ENCODE measurements at places on chromosomes 2 and 18.
A peak's percentile ranks its signal among the peaks of the same experiment; 100 is the strongest.

DNA sequence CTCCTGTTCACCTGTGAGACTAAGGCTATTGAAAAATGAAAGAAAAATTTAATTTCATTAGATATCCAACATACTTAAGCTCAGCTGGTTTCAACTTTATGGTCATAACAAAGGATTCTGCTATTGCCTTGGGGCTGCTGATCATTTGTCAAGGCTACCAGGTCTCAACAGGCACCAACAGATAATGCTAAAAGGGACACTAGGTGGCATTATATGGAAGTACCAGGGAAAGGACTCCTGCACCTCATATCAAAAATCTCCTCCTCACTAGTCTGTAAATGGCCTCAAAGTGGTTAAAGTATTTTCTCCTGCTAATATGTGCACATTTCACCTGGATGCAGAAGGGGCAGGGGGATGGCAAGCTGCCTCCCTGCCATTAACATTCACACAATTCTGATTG lies 167.9 kb upstream of the REG3A start:
- DNase-seq, result no peak

DNA sequence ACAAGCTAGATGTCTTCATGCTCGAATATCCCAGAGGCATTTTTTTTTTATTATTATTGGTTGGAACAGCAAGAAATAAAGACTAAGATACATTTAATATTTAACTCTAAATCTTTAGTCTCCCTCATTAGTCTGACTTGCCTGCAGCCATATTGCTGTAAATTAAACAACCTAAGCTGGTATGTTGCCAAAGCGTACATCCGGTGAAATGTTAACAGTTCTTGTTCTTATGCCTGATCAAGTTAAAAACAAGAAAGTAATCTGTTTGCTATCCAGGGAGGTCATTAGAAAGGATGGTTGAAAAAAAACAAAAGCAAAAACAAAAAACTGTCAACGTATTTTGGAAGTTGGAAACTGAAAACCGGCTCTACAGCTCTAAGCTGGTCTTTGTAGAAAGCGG lies 125.9 kb upstream of the NABP1 start:
- DNase-seq, result no peak

GRCh38 chr2:132547090-132547687 lies 122.8 kb downstream of the LYPD1 start:
- DNase-seq, result peak; percentile 81

DNA sequence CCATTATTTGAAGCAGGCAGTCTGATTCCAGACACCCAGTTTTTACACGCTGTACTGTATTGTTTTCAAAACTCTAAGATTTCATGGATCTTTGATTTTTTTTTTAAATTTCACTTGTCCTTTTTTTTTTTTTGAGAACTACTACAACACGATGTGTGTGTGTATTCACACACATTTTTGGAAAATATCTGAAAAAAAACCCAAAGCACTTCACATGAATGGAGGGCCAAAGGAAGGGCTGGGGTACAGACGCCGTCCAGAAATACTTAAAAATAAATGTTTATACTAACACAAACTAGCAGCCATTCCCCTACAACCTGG lies 314 bp upstream of the SSB start:
- DNase-seq, result no peak

GRCh38 chr2:43107679-43108078 lies 118.7 kb downstream of the ZFP36L2 start:
- DNase-seq, result no peak

- DNase-seq, result no peak
Measured at GRCh38 chr2:72104821-72105588, 42.7 kb downstream of the CYP26B1 start.

DNA sequence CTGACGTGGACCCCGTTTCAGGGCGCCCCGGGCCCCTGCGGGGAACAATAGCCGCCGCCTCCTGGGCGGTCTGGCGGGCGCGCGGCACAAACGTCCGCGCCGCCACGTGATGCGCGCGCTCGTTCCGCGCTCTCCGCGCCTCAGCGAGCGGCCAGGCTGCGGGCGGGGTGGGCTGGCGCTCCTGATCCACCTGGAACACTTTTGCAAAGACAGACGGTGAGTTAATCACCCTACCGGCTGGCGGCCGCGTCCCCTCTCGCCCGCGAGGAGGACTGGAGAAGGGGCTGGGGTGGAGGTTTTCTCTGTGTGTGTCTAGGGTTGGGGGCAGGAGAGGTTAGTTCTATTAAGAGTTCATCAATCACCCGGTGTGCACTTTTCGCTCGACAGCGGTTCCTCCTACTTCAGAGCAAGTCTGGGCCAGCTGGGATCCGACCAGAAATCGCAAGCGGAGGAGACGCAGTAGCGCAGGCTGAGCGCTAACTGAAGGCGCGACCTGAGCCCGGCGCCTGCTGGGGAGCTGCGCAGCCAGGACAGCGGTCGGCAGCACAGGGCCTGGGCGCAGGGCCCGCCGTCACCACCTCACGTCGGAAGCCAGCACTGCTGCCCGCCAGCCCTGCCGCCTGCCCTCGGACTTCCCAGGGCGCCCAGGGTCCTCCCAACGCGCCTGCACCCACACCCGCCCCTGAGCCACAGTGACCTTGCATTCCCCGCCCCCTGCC lies 10.3 kb upstream of the HOXD1 start:
- no peak for DNase-seq

- peak; percentile 62 for DNase-seq
Measured at GRCh38 chr2:27014771-27015433, 17.9 kb upstream of the TMEM214 start.

DNA sequence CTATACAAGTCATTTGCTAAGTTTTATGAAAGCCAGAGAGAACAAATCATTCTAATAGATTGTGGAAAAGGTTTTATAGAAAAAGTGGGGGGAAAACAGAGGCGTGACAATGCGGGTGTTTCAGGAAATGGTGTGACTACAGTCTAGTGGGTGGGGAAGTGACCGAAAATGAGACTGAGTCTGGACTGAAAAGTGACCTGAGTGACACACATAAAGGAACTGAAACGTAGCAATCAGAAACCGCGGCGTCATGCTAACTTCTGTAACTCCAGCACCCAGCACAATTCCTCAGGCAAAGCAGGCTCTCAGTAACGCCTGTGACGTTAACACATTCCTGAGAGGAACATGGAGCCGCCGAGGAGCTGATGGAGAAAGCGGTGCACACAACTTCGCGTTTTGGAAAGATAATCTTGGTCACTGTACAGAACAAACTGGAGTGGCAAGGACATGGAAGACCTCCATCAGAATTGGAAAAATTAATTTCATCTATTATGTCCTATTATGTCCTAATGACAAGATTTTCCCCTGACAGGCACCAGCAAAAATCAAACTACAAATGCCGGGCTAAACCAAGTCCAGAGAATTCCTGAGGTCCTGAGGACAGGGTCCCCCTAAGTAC lies 1.4 kb upstream of the CD226 start:
- DNase-seq, result peak; percentile 8

DNA sequence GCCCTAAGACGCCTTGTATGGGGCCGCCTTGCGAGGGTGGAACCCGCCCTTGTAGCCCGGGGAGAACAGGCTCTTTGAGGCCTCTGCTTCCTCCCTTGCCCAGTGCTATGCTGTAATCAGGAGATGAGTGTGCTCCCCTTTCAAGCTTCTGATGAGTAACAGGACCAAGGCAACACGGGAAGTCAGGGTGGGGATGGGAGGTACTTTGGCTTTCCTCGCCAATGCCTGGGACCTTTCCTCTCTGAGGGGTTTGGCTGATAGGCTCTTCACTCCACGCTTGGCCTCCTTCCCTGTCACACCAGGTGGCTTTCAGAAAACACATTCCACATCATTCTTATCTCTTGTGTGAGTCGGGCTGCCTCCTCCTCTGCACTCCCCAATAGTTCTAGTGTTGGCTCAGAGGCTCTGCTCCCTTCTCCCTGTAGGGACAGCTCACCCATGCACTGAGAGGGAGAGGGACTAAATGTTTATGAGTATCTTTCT lies 223.7 kb upstream of the TRIB2 start:
- DNase-seq, result no peak

- DNase-seq, result no peak
Measured at GRCh38 chr2:54879032-54879431, 155.6 kb downstream of the EML6 start.

DNA sequence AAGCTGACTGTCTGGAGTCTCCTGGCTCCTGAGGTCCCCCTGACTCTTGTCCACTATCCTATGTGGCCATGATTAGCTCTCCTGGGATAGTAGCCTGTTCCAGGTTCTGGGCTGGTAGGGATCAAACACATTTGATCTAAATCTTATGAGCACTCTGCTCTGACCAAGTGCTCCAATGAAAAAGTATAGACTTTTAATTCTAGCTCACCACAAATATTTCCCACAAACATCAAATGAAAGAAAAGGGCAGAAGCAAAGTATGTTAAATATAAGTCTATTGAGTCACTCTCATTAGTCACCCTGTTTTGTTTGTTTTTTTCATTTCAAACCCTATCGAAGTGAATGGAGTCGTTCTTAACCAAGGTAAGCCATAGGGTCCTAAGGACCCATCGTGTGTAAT lies 39.7 kb upstream of the NEDD4L start:
- DNase-seq, result peak; percentile 18

DNA sequence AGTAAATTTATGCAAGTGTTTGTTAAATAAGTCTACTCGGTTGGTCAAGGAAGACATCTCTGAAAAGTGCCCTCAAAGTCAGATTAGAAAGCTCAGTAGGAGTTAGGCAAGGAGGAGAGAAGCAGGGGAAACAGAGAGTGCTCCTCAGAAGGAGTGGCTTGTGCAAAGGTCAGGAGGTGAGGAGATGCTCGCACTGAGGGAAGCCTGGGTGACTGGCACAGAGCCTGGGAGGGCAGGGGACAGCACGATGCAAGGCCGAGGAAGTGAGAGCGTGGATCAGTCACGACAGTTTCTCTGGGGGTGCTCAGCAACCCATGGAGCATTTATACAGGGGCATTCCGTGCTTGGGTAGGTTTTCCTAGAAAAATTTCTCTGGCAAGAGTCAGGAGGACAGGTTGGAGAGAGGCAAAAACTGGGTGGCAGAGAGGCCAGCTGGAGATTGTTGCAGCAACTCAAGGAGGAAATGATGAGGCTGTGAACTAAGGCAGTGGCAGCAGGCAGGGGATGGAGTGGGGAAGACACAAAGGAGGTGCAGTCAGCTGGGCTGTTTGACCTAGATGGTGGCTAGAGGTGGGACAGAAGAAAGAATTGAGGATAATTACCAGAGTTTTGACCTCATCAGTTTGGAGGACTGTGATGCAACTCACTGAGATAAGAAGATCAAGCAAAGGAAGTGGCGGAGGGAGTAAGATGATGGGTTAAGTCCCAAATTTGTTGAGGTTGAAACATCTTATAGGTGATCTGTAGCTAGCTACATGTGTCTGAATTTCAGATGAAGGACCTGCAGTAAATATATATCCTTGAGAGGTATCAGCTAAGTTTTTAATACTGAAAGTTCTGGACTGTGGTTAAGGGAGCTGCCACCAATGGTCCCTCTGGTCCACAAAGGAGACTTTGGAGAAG lies 52.4 kb downstream of the BCL2 start:
- DNase-seq, result no peak

GRCh38 chr2:183125659-183126341 lies 1.6 kb downstream of the NUP35 start:
- no peak for DNase-seq

GRCh38 chr2:101617796-101618195 lies 79.7 kb upstream of the MAP4K4 start:
- no peak for DNase-seq

GRCh38 chr2:191358325-191359025 lies 113.3 kb downstream of the MYO1B start:
- DNase-seq, result no peak

- DNase-seq, result no peak
Measured at GRCh38 chr18:80167931-80168330, 58.9 kb downstream of the ADNP2 start.

DNA sequence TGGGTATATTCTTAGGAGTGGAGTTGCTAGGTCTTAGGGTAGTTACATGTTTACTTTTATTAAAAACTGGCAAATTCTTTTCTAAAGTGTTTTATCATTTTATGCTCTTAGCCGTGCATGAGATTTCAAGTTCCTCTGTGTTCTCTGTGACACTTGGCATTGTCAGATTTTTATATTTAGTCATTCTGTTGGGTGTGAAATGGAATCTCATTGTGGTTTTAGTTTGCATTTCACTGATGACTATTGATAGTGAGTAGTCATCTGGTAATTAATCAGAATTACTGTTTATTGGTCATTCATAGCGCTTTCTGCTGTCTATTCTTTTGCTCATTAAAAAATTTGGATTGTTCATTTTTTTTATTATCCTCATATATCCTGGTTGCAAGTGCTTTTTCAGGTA lies 34.1 kb downstream of the RAB3GAP1 start:
- DNase-seq, result no peak

DNA sequence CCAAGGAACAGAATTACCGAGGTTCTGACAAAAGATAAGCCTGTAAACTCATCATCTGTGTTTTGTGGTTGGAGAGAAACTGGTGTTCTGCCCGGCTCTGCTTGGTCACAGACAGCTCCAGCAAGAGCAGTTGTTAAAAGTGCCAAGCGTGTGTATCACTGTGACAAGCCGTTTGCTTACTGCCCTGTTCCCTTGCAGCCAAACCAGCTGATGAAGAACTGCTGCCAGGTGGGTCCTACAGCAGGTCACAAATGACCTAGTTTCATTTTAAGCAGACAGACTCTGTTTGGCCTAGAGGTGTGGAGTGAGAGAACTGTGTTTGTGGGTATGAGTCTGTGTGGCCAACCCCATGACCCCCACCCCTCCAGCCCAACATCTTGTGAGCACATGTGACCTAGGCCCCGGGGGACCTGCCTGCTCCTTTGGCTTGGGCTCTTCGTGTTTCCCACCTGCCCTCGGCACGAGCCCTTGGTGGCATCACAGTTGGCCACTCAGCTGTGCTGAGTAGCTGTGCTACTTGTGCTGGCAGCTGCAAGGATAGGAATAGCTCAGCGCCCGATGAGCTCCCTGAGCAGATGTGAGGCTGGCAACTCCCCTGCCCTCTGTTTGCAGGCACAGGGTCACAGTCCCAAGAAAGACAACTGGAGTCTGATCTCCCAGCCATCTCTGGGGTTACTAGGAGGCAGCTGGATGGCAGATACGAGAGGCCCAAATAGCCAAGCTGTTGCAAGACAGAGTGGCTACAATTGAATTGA lies 9.7 kb downstream of the OXER1 start:
- peak; percentile 99 for DNase-seq

GRCh38 chr2:140696449-140696848 lies 1434.4 kb downstream of the LRP1B start:
- DNase-seq, result no peak

DNA sequence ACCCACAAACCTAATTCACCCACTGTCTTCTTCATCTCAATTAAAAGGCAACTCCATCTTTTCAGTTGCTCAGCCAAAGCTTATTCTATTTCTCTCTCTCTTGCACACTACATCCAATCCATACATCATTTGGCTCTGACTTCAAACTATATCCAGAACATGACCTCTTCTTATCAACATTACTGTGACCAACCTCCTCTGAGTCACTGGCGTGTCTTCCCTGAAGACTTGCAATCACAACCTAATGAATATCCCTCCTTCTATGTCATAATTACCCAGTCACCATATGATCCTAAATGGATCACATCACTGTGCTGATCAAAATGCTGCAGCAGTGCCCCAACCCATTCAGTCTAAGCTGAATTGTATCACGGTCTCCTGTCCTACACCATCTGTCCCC lies 22.6 kb upstream of the SULT1C3 start:
- DNase-seq, result no peak

- no peak for DNase-seq
Measured at GRCh38 chr2:222532315-222532714, 108.0 kb downstream of the SGPP2 start.
